ENCODE measurements at places on chromosomes 6 and 20. TPM values are rescaled to one million over a fixed set of nuclear protein-coding genes. Genes with fewer than 3 reads are reported as not detected.

MTHFD1L gene
- total RNA-seq, result 18.2 TPM

GRM4 gene
- total RNA-seq, result not detected

MYLK4 gene
- total RNA-seq, result 1.3 TPM

EPB41L2 gene
- total RNA-seq, result 31.1 TPM

- DNase-seq, result no peak
These were observed 901 bp upstream of the TMEM151B start for GRCh38 chr6:44269178-44269920.

BMP7 gene
- not detected for total RNA-seq

DNA sequence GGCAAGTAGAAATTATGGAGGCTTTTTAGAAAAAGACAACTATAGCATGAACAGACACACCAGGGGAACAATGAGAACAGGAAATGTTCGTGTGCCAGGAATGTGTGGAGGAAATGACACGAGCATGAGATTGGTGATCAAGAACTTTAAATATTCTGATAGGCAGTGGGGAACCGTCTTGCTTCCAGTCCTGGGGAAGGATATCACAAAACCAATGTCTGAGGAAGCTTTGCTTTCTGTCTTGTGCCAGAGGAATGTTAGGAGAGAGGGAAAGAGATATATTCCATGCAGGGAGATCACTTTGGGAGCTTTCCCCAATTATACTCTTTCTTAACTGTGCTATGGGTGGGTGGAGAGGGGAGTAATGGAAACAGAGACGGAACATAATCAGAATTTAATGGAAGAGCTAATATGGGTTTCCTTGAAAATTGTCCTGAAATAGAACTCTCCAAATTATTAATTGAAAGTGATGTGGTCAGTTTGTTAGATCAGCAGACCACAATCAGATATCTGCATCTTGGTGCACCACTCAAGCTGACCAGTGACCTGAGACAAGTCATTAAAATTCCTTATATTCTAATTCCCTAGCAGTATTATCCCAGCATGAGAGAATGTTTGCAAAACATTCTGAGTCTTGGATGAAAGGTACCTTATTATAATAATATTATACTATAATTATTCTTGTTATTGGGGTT is 178.2 kb downstream of the SOX4 start:
- no peak for DNase-seq

GRCh38 chr6:39568896-39569295 is 156.3 kb downstream of the KIF6 start:
- no peak for DNase-seq

DNA sequence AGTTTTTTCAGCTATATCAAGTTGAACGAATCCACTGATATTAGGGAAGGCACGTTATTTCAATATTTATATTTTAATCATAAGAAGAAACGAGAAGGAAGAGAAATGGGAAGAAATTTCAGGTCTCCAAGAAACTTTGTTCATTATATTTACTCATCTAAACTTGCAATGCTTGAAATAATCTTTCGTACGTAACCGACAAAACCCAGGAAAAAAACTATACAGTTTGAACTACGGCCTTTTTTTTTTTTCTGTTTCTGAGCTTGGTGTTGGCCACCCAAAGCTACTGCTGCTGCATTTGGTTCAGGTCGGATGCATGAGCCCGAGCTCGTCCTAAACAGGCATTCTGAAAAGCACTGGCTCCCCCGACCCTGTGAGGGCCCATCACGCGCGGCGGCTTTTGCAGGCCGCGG is 548 bp downstream of the PERP start:
- no peak for DNase-seq

GRCh38 chr6:7691021-7691420 is 34.9 kb upstream of the BMP6 start:
- no peak for DNase-seq

GRCh38 chr6:162750776-162751175 is 23.0 kb downstream of the PACRG start:
- no peak for DNase-seq

DNA sequence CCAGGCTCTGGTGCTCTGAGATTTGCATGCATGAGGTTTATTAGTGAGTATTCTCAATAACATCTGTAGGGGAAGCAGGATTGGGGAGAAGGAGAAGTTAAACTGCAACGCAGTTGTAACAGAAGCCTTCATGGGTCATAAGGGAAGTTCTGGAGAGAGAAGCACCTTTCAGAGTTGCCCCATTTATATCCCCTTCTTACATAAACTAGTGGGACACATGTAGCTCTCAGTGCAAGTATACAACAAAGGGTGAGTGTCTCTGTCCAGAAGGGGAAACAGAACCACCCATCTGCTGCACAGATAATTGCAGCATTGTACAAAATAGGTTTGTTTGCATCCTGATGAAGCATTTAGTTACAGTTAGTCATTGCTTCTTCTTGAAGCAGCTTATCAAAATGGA is 4.3 kb upstream of the ADGB start:
- DNase-seq, result no peak

DNA sequence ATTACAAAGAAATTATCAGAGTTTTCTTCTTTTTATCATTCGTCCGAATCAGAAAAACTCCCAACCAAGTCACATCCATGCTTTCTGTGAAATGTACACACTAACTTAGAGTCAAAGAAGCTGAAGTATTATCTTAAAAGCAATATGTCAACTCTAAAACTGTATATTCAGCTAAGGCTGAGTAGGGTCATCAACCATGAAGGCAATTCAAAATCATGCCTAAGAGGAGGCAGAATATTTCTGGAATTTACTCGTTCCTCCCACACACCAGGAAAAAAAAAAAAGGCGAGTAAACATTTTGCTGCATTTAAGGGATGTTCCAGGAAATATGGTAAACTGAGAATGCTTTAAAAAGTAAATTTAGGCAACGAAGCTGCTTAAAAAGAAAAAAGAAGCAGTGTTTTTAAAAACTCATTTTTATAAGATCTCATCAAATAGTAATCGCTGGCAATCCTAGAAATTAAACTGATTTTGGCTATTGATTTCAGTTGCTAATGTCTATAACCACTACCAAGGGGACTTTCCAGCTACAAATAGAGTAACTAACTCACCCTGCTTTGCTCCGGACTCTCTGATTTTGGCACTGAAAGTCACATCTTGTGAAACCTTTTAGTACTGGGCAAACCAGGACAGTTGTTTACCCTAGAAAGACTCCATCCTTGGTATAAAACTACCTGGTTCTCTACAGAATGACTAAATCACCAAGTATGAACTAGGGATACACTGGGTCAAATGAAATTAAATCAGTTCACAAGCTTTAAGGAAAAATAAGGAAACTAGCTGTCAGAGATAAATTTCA is 82.8 kb downstream of the MBOAT1 start:
- DNase-seq, result no peak

- DNase-seq, result no peak
These were observed 44.4 kb downstream of the CYP24A1 start for GRCh38 chr20:54129350-54129749.

SAMD10 gene
- 9.3 TPM for total RNA-seq

DNA sequence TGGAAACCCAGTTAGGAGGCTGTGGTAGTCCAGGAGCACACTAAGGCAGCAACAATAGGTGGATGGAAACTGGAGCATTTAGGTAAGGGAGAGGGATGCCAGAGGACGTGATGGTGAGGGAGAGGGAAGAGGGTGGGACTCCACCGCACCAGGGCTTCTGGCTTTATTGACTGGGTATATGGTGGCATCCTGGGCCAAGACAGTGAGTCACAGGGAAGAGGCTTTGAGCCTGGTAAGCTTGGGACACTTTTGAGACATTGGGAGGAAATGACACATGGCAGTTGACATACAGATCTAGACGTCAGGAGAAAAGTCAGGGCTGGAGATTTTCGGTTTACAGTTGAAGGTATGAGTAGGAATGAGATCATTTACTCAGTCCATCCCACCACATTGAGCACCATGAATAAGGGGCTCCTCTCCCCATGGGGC is 14.9 kb downstream of the NT5E start:
- DNase-seq, result no peak

DNA sequence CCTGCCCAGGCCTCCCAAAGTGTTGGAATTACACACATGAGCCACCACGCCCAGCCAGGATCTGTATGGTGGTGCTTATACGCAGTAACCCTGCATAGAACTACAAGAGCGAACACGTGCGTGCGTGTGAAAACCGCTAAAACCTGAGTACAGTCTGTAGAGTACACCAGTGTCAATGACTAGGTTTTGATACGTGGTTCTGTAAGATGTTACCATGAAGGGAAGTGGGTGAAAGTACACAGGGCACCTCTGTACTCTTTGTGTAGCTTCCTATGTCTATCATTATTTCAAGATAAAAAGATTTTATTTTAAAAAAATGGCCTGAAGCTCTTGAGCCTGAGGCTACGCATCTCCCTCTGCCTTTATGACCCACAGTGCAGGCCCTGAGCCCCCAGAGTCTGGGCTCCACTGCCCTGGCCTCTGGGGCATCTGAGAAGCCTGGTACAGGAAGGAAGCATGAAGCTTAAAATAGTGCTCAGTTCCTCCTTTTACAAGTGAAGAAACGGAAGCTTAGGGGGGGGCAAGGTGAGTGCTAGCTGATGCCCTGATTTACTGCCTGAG is 21.6 kb downstream of the LY86 start:
- DNase-seq, result no peak

GRCh38 chr6:109456111-109456583 is 575 bp upstream of the MICAL1 start:
- no peak for DNase-seq

SCGN gene
- not detected for total RNA-seq

GRCh38 chr6:34374508-34374907 is 18.0 kb downstream of the NUDT3 start:
- DNase-seq, result no peak

DNA sequence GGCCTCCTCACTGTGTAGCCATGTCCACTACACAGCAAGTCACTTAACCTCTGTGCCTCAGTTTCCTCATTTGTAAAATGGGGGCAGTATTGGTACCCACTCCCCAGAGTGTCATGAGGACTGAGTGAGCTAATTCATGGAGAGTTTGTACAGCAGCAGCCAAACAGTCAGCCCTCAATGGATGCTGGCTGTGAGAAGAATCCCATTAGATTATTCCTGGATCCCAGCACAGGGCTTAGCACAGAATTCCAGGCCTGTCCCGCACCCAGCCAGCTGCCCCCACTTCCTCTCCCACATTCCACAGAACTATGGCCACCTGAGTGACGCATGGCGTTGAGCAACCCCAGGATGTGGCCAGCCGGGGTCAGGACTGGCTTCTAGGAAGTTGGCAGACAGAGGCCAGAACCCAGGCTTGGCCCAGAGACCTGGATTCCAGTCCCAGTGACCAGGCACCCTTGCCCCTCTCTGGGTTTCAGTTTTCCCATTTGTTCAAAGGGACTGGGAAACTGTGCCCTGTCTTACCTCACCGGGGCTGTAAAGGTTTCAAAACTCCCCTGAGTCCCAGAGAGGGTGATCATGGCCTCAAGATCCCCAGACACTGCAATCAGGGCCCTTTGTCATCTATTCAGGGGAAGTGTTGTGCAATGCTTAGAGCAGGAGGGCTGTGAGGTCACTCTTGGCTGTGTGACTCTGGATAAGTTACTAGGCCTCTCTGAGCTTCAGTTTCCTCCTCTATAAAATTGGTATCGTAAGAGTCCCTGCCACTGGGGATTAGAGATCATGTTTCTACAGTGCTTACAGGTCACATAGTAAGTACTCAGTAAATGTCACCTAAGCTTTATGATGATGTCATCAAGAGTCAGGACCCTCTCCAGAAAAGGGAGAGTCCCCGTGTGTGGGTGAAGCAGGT is 3.0 kb upstream of the TGM2 start:
- DNase-seq, result no peak

RSPO3 gene
- total RNA-seq, result not detected

GRCh38 chr6:158439255-158439654 is 120.6 kb upstream of the TMEM181 start:
- DNase-seq, result no peak

BPIFA1 gene
- total RNA-seq, result not detected

DNA sequence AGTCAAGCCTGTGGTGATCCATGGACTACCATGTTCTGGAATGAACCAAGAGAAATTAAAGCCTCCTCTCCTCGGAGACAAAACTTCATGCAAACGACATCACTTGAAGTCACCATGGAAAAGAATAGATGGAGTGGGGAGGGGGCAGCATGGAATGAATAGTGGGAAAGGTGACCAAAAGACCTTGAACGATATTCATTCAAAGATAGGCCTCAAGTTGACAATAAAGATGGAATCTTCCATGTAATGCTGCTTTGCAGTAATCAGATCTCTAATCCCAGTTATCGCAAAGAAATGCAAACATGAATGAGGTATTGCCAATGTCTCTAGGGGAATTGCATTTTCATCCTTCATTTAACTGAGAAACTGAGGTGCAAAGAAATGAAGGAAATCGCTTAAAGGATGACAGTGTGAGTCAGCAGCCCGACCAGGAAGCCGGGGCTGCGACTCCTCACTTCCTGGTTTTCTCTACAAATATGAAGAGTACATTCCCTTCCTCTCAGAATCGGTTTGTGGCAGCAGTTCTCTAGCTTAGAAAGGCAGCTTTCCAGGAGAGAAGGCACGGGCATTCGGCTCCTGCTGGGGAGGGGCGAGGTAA is 65.6 kb upstream of the RREB1 start:
- DNase-seq, result no peak

DNA sequence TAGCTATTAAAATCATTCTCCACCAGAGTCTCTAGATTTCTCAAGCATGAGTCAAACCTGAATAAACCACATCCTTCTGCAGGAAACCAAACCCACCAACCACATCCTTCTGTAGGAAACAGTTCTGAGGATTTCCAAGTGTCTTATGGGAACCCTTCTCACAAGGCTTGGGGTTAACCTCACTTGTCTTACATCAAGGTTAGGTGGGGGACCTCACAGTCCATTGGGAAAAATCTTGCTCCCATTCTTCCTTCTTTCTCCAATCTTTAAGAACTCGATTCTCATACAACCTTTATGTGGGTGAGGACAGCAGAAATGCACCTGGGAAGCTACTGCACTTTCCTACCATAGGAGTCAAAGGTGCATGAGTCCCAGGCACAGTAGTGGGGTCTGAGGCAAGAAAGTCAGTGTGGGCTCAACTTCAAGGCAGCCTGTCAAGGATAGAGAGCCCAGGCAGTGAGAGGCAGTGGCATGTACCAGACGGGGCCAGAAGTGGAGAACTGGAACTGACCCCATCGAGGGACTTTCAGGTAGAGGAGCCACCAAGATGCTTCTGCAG is 114.5 kb downstream of the SLC22A3 start:
- DNase-seq, result peak; percentile 73

DNA sequence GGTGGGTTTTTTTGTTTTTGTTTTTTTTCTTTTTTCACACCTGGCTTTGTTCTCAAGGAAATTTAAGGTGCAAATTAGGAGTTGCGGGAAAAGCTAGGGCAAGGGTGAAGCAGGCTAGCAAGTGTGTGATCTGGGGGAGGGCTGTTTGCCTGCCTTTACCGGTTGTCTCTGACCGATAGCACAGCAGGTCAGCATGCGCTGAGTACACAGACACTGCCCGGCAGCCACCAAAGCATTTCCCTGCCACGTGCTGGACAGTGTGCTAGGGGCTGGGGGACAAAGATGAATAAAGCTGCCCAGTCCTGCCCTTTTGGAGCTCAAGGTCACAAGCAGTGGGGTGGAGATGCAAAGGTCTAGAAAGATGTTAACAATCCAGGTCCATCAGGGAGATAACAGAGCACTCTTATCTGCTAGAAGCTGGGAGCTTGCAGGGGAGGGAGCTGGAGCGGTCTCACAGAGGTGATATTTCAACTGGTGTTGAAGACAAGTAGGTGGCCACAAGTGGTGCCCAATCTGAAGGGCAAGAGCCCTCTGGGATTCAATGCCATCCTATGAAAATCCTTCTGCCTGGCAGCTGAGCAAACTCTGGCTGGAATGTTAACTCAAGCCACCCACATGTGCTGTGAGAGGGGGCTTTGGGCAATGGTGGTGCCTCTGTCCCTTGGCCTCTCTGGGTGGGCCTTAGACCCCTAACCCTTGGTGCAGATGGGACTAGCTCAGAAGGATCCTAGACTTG is 24.5 kb downstream of the TTBK1 start:
- no peak for DNase-seq
